Activated CD8-positive, alpha-beta memory T cell treated with anti-CD3 and anti-CD28 coated beads, Interleukin-2, amount 10 ng/mL, durations not matched to agents 7 days and 5 days (primary cell): ENCODE measurements at places on chromosomes 16 and 17.

DNA sequence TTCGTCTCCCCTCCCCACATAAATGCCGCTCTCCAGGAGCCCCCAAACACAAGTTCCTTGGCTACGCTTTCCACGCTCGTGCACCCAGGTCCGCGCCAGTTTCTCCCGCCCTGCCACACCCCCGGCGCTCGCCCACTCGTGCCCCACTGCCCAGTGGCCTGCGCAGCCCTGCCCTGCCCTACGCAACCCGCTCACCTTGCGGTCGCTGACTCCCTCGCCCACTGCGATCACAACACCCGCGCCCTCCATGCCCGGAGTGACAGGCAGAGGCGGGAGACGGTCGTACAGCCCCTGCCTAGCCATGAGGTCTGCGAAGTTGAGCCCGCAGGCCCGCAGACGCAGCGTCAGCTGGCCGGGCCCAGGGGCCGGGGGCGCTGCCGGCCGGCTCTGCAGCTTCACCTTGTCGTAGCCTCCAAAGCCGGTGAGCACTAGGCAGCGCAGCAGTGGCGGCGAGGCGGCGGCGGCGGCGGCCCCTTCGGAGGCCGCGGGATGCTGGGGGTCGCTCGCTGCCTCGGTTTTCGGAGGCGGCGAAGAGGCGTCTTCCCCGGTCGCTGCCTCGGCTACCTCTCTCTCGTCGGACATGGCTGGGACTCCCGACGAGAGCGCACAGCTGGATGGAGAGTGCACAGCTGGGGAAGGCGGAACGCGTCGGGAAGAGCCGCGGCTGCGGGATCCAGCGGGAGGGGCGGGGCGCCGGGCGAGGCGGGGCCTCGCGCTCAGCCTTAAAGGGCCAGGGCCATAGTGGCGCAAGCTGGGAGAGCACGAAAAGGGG lies at the start of gene VAT1:
TSS of gene VAT1 (minus strand) at position 645 of the 772 bp plus-strand sequence. CDS start at position 582, 63 bp downstream.
- peak; percentile 66 for DNase-seq

- no peak for DNase-seq
Measured at GRCh38 chr17:44132275-44132821, 8.9 kb upstream of the HDAC5 start.

DNA sequence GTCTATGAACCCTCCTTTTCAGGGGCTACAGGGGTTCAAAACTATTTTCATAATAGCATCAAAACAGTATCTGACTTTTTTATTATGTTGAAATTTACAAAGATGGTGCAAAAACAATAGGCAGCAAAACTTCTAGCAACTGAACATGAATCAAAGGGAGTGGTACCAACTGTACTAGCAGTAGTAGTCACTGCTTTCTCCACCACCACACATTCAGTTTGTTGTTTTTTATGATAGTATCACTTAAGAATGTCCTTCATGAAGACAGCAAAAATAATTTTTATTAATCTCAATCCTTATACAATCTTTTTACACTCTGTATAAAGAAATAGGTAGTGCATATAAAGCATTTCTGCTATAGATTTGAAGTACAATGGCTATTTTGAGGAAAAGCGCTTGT lies 47.6 kb downstream of the MED13 start:
- DNase-seq: no peak

DNA sequence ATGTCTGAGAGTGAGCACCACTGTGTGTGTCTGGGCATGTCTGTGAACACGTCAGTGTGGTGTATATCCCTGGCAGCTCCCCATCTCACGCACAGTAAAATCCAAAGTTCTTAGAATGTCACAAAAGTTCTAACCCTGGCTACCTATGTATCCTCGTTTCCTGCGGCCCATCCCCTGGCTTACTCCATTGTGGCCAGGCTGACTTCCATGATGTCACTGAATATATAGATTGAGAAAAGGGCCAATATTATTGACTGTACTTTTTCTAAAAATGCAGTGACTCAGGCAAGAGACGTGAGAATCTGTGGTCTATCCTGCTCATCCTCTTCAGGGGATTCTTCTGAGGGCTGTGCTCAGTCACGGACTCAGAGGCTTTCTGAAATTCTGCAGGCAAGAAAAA lies 963 bp upstream of the METTL22 start:
- no peak for DNase-seq
